Subcutaneous preadipocyte (primary cell): ENCODE measurements at places on chromosomes 7 and 10. TPM values are rescaled to one million over a fixed set of nuclear protein-coding genes. Genes with fewer than 3 reads are reported as not detected.

The TDRD1 gene
- total RNA-seq = 2.6 and 3.3 TPM in 2 replicates

The LRRC17 gene
- total RNA-seq = 2.6 and 9.6 TPM in 2 replicates

The ATOH7 gene
- total RNA-seq = under 0.01 TPM in 1 of 2 replicates, not detected in the other

The TPST1 gene
- total RNA-seq = 58.3 and 77.5 TPM in 2 replicates

The OR2A1 gene
- total RNA-seq = under 0.01 and 0.37 TPM in 2 replicates

The LRRC4 gene
- under 0.01 TPM in 2 replicates for total RNA-seq

The CRPPA gene
- 1.1 and 1.2 TPM in 2 replicates for total RNA-seq

The SRRM3 gene
- total RNA-seq = 0.98 and 1.1 TPM in 2 replicates

The PRSS1 gene
- not detected in 2 replicates for total RNA-seq

The PAX2 gene
- total RNA-seq = not detected in 2 replicates

The BHLHA15 gene
- total RNA-seq = 0.39 TPM in 1 of 2 replicates, not detected in the other

The NME8 gene
- not detected in 2 replicates for total RNA-seq

The ZNF853 gene
- under 0.01 TPM in 1 of 2 replicates, not detected in the other for total RNA-seq

The ST8SIA6 gene
- not detected in 2 replicates for total RNA-seq

The CHST3 gene
- total RNA-seq = 20.9 and 23.5 TPM in 2 replicates

The ASB13 gene
- 10.8 and 12.1 TPM in 2 replicates for total RNA-seq

The EMX2 gene
- 1.1 and 3.1 TPM in 2 replicates for total RNA-seq

The CLDN4 gene
- total RNA-seq = 2.6 and 4.7 TPM in 2 replicates

The TSC22D4 gene
- total RNA-seq = 27.9 and 45.0 TPM in 2 replicates

The GPR141 gene
- total RNA-seq = not detected in 2 replicates

The NKX1-2 gene
- total RNA-seq = not detected in 2 replicates

The AGR2 gene
- total RNA-seq = not detected in 2 replicates

The PLPP4 gene
- total RNA-seq = not detected in 2 replicates

The FOXI2 gene
- not detected in 2 replicates for total RNA-seq

The CLRN3 gene
- total RNA-seq = not detected in 2 replicates

The POM121 gene
- 7.3 and 8.6 TPM in 2 replicates for total RNA-seq

The PPP1R9A gene
- total RNA-seq = under 0.01 and 0.39 TPM in 2 replicates

The ABLIM1 gene
- total RNA-seq = 3.9 and 10.3 TPM in 2 replicates

The GSAP gene
- 2.3 and 5.1 TPM in 2 replicates for total RNA-seq

The CXCL12 gene
- 0.20 and 8.8 TPM in 2 replicates for total RNA-seq

The NUTM2E gene
- under 0.01 TPM in 1 of 2 replicates, not detected in the other for total RNA-seq

The ZFAND2A gene
- 8.2 and 12.1 TPM in 2 replicates for total RNA-seq

The VENTX gene
- total RNA-seq = not detected in 2 replicates

The TYW1B gene
- 2.6 and 7.8 TPM in 2 replicates for total RNA-seq

The ADCY1 gene
- 1.1 and 2.7 TPM in 2 replicates for total RNA-seq

The PDZD8 gene
- 25.4 and 45.7 TPM in 2 replicates for total RNA-seq

The INPP5F gene
- 9.6 and 13.5 TPM in 2 replicates for total RNA-seq

The DLX6 gene
- not detected in 2 replicates for total RNA-seq
